Stimulated activated naive CD8-positive, alpha-beta T cell treated with anti-CD3 and anti-CD28 coated beads, Interleukin-15, Interleukin-2, amounts not matched to agents 100 U/mL and 50 U/mL, for 24 hours (primary cell): ENCODE measurements at places on chromosomes 16 and 17.

DNA sequence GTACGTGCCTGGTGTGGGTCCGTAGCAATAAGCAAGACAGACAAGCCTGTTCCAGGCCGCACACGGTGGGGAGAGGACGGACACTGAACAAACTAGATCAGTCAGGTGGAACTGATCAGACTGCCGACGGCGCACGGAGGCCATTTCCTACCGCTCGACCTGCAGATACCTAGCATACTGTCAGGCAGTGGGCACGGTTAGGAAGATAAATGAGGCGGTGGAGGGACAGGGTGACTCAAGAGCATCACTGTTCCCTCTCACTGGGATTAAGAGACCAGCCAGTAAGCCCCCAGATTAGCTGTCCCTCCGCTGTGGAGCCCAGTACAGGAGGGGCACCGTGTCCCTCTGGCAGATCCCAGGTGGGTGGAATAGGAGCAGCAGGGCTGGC is 4.8 kb downstream of the AANAT start:
- no peak for DNase-seq

DNA sequence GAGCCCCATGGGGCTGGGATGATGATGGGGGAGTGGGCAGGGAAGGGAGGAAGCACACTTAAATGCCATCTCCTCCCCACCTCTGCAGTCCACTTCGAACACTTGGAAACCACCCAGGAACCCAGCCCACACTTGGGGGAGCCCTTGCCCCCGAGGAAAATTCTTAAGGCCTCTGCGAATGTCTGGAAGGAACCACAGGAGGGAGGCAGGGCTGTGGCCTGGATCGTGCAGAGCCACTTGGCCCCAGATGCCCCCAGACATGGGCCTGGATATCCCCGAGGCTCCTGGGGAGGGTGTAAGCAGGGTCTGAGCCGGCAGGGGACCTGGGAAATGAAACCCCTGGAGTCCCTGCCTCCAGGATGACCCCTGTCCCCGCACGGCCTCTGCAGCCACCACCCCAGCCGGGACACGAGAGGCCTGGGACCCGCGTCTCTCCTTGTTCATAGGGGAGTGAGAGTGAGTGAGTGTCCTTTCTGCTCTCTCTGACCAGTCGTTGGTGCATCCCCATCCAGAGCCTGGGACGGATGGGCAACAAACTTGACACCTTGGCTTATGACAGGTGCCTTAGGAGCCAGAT is 11.8 kb upstream of the MTSS2 start:
- no peak for DNase-seq

- DNase-seq = peak; percentile 93
These were observed at the start of gene ELOB for GRCh38 chr16:2777231-2777902. TSS of gene ELOB (minus strand) at chr16:2777280. CDS start at chr16:2777239, 41 bp downstream.

DNA sequence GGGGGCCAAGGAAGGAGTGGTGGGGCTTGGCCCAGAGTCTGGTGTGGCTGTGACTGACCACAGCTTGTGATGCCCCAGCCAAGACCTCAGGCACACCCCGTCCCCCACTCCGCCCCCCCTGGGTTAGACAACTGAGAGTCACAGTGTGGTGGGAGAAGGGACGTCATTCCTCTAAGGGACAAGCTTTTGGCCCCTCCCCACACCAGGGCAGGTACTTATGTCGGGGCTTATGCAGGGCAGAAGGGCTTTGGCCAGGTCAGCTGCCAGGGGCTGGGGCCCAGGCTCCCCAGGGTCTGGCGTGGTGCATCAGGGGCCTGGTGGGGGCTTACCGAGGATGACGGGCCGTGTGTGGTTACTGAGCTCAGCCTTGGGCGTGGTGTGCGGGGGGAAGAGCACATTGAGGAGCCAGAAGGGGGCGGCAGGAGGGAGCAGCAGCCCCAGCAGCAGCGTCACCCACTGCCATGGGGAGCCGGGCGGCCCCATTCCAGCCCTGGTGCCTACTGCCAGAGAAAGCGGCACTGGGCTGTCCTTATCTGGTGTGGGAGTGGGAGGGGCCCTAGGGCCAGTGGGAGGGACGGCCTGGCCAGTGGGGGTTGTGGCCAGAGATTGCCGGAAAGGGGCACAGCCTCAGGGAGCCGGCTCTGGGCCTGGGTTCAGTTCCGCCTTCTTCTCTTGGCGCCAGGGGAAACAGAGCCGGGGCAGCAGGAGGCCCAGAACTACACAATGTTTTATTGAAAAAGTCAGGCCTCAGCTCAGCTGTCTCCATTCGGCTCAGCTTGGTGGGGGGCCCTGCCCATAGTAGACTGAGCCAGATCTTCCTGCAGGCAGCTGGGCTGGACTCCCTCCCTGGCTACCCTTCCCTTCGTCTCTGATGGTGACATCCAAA is at the start of gene LCAT:
Gene LCAT, minus strand, starts transcription at position 502 of the 886 bp plus-strand sequence. Its CDS starts 19 bp downstream, at position 483.
- no peak for DNase-seq

GRCh38 chr17:61551255-61551742 is 39.7 kb downstream of the NACA2 start:
- DNase-seq = no peak

GRCh38 chr16:71927383-71927782 is 32.1 kb downstream of the IST1 start:
- DNase-seq = no peak

DNA sequence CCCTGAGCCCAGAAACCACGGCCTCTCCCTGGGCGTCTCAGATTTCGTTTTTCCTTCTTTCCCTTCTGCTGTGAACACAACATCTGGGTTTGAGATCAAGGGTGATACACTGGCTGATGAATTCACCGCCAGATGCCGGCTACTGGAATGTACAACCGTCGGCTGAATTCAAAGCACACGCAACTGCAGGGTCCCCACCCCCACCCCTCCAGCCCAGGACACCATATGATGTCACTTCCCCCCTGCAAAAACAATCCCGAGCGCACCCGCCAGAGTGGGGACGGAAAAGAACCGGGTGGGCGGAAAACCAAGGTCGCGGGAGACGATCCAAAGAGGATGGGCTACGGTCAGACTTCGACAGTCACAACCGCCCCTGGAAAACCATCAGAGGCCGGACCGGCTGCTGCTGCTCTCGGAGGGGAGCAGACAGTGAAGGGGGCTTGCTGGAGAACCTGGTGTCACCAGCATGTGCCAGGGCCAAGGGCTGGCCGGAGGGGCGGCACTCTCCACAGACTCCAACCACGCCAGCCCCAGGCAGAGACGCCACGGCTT is 23.3 kb downstream of the CEP295NL start:
- DNase-seq = peak; percentile 49

DNA sequence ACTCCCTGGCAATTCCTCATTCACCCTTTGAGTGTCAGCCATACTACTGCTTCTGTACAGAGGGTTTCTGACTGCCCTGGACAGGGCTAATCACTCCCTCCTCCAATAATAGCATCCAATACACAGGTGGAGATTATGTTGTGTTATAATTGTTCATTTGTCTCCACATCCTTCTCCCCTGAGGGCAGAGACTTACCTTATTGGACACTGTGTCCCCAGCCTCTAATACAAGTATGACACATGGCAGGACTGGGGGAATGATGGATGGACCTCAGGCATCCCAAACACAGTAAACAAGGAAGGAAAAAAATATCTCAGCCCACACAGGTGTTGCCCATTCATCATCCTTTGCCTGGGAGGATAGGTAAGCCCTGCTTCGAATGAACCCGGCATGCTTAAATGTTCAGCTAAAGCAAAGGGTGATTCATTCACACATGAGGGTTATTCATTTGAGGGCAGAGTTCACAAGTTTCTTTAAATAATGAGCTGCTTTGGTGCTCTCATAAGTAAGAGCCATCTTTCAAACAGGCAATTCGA is 34.8 kb downstream of the MMD start:
- no peak for DNase-seq

DNA sequence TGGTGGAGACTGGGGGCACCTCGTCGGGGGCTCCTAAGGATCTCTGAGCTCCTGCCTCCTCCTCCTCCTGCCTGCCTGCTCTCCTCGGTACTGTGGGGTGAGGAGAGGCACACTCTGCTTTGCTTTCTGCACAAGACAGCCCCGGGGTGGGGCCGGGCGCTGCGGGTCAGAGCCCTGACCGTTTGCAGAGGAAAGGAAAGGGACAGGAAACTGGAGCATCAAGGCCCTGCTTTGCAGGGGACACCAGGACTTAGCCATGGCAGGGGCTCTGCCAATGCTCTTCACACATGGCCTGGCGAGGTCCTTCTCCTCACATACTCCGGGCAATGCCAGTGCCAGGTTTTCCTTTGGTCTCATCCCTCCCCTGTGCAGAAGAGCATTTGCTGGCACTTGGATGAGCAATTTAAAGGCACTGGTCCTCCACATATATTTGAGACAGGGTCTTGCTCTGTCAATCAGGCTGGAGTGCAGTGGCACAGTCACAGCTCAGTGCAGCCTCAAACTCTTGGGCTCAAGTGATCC is 23.8 kb upstream of the DOC2B start:
- no peak for DNase-seq

GRCh38 chr17:28199115-28199514 is 119.9 kb upstream of the TMEM97 start:
- DNase-seq = no peak

GRCh38 chr17:11332706-11333105 is 91.7 kb downstream of the SHISA6 start:
- DNase-seq = no peak

GRCh38 chr16:86590501-86591144 is 12.3 kb downstream of the FOXL1 start:
- DNase-seq = no peak

DNA sequence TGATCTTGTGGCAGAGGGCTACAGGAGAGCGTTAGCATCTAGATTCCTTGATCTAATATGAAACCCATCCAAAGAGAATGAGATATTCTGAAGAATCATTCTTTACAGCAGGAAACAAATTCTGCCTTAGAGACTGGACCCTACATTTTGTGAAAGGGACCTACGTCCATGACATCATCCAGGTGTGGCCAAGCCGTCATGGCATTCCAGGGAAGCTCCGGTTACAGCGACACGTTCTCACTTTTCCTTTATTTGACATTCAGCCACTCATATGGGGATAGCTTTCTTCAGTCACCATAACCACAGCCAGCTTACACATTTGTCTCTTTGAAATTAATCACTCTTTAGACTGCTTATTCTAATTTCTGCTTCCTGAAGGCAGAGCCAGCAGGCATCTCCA is 408.1 kb downstream of the XYLT1 start:
- no peak for DNase-seq

DNA sequence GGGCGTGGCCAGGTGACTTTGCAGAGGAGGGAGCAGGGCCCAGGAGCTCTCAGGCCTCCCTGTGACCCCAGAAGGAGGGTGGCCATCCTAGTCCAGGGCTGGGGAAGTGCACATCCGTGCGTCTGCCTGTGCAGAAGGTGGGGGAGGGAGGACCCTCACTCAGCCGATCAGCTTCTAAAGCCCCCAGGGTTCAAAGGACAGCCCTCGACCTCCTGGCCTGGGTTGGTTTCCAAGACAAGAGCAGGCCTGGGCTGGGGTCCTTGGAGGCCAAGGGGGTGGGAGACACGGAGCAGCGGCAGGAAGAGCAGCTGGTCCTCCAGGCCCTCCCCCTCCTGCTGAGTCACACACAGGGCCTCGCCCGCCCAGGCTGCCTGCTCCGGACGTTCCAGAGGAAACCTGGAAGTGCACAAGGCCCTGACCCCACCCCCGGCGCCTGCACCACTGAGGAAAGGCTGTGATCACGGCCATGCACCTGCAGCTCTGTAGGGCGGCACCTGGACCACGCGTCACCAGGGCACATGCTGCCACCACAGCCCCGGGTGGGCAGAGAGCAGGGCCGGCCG is 67.1 kb upstream of the ZNF469 start:
- no peak for DNase-seq

GRCh38 chr17:81329927-81330883 is 35.1 kb upstream of the SLC38A10 start:
- DNase-seq = no peak

DNA sequence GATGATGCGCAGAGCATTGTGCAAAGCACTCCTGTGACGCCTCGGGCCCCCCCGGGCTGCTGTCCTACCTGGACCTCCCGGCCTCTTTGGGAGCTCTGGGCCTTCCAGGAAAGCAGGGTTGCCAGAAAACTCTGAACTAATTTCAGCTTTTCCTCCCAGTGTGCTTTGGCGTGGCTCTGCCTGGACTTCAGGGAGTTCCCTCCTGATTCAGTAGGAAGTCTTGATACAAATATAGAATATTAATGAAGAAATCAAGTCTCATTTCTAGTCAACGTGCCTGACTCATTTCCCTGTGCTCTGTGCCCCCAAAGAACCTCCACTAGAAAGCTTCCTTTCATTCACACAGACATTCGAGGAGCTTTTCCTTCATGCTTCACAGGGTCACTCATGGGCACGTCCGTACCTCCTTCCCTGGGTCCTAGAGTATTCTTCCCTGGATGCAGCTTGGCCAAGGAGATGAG is 84.0 kb upstream of the NOL11 start:
- DNase-seq = no peak

- DNase-seq = no peak
These were observed 232.7 kb downstream of the SOX9 start for GRCh38 chr17:72353502-72353901.

DNA sequence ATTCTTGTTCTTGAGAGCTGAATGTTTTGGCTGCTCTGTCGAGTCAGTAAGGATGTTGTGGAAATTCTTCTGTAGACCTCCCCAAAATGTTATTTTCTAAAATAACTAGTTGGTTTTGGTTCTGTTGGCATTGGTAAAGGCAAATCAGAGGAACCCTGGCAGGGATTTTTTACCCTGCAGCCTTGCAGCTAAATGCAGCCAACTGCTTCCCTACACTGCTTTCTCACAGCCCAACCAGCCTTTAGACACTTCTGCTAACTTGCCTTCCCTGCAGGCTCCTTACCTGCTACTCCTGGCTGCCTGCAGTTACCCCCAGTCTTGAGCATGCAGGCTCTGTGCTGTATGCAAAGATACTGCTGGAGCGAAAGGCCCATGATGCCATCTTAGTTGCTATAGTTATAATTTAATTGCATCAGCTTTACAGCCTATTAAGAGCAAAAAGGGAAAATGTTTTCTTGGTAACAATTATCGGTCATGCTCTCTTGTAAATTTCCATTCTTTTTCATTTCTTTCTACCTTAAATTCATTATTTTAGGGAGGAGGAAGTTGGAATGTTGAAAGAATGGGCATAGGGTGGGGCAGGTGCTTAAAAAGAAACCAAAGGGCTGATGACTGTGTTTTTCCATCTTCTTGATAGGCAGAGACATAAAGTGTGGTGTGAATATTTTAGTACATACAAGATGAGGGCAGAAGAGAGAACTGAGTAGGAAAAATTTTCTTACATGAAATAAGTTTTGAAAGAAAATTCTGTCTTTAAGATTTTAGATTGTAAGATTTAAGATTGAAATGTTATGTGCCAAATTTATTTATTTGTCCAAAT is 20.0 kb downstream of the NUP93 start:
- DNase-seq = no peak

GRCh38 chr16:53741546-53741945 is 37.6 kb downstream of the FTO start:
- no peak for DNase-seq

GRCh38 chr16:70769131-70769530 is 31.8 kb downstream of the VAC14 start:
- DNase-seq = no peak
